ENCODE measurements at places on chromosomes 1 and 21.

GRCh38 chr1:59900640-59901039 lies 25.9 kb downstream of the CYP2J2 start:
- no peak for DNase-seq

DNA sequence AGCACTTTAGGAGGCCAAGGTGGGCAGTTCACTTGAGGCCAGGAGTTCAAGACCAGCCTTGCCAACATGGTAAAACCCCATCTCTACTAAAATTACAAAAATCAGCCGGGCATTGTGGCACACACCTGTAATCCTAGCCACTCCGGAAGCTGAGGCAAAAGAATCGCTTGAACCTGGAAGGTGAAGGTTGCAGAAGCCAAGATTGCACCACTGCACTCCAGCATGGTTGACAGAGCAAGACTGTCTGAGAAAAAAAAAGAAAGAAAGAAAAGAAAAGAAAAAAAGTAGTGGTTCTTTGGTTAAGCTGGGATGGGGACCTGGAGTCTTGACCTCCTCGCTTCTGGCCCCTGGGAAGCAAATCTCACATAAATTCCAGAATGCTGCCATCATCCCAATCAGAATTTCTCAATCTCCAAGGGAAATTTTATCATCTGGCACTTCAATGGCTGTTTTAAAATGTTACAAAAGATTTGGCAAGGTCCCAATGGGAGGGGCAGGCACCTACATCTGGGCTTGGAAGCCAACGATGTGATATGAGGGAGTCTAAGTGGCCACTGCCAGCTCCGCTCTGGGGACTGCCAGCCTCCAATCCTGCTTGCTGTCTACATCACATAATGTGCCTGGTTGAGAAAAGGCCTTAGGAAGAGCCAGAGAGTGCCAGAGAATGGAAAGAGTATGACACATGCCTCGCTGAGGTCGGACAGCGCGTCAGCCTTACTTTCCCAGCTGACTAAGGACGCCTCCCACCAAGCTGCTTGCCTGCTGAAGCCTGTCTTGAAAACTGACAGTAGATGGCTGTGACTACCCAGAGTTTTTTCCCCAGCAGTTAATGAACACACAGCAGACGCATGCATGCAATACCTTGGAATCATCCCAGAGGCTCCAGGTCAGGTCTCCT lies 42.1 kb upstream of the SRP9 start:
- DNase-seq = peak; percentile 72

DNA sequence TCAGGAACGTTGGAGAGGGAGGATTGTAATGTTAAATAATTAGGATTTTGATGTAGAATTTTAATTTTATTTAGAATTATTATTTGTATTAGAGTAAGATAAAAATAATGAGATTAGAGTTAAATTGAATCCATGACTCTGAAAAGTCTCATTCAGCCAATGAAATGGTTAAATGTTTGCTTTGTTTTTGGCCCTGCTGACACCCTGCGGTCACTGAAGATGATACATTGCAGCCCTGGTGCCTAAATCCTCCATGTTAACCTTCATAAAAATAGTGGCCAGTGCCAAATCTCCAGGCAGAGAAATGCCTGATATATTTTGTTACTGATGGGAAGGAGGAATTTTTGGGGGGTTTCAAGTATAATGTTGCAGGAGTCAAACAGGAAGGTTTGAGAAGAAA lies 27.3 kb upstream of the RLF start:
- no peak for DNase-seq

DNA sequence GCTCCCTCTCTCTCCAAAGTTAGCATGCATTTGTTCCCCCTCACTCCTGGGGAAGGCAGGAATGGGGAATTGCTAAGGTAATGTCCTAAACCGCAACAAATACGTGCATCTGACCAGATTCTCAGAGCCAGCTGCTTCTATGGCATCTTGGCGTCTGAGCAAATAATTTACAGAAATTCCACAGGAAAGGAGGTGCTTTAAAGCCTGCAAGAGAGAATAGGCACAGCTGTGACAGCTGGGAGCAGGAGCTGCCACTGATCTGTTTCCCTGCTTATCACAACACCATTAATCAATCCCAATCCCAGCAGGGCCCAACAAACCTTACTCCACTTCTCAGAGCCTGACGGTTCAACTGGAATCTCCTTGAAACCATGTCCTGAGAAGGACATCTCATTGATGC lies 83.5 kb upstream of the ZNF281 start:
- DNase-seq = no peak

- DNase-seq = no peak
Observed at GRCh38 chr1:94942171-94943128, 15.5 kb upstream of the CNN3 start.

DNA sequence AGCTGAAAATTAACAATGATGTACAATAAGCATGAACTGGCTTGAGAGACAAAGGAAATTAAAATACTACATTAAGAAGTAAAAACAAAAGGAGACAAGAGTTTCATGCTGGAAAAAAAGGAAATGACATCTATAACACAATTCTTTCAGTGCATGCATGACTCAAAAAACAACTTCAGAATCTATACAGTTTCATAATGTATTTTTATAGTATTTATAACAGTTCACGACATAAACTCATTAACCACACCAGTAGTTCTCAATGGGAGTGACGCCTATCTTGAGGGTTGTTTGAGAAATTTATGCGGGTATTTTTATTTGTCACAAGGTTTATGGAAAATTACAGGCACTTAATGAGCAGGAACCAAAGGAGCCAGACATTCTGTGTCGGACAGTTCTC lies 168.5 kb downstream of the SMYD3 start:
- no peak for DNase-seq

- DNase-seq = peak; percentile 84
Observed at GRCh38 chr1:23369335-23370013, at the start of gene ZNF436. Gene ZNF436, minus strand, starts transcription at chr1:23369836. Its CDS starts 1,831 bp downstream, at chr1:23368005.

- DNase-seq = no peak
Observed at GRCh38 chr1:175497501-175497900, 245.9 kb downstream of the TNR start.

GRCh38 chr21:35145626-35146233 lies 96.6 kb upstream of the RUNX1 start:
- DNase-seq = no peak

- DNase-seq = peak; percentile 34
Observed at GRCh38 chr21:43352568-43353281, 74.2 kb downstream of the SIK1 start.

DNA sequence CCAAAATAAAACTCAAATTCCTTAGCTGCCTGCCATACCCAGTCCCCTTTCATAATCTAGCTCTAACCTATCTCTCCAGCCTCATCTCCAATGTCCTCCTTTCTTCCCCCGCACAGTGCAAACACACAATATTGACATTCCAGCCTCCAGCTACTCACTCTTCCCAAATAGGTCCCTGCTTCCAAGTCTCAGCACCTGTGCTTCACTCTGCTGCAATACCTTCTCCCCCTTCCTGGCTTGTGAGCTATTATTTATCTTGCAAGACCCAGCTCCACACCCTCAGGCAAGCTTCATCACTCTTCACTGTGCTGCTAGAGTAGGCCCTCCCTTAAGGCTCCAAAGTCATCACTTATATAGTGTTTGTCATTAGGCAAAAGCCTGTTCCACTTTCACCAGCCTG lies 9.7 kb downstream of the PLPP3 start:
- no peak for DNase-seq

GRCh38 chr1:150262388-150263320 lies 5.1 kb downstream of the CA14 start:
- DNase-seq = no peak

DNA sequence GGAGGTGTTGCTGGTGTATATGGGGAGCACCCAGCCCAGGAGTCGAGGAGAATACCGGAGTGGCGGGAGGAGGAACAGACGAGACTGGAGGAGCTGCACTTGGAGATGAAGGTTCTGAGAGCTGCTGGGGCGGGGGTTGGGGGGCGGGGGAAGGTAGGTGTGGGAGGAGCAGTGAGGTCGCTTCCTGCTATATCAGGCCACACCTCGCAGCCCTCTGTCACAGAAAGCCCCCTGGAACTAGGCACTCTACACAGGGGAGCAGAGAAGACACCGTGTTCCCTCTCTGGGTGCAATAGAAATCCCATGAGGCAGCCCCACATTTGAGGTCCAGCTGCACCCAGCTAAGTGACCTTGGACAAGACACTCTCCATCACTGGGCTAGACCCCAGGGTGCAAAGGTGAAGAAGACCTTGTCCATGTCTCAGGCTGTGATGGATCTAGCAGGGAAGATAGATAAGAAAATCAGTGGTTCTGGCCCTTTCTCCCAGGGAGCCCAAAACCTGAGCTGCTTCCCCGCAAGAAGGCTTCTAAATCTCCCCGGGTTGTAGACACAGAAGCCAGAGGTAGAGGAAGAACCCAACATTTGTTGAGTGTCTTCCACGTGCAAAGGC lies 155.8 kb upstream of the EDN2 start:
- no peak for DNase-seq

DNA sequence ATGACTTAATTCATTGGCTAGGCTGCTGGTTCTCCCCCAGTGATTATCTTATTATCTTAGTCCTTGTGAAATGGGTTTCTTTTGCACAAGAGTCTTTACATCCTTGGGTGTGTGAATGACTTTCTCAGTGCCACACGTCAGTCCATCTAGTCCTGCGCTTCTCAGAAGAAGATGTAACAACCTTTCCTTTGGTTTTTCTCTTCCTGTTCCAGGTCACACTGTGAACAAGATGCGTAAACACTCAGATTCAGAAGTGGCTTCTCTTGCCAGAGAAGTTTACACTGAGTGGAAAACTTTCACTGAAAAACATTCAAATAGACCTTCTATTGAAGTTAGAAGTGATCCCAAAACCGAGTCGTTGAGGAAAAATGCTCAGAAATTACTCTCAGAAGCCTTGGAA lies 35.0 kb downstream of the TCEANC2 start:
- no peak for DNase-seq

DNA sequence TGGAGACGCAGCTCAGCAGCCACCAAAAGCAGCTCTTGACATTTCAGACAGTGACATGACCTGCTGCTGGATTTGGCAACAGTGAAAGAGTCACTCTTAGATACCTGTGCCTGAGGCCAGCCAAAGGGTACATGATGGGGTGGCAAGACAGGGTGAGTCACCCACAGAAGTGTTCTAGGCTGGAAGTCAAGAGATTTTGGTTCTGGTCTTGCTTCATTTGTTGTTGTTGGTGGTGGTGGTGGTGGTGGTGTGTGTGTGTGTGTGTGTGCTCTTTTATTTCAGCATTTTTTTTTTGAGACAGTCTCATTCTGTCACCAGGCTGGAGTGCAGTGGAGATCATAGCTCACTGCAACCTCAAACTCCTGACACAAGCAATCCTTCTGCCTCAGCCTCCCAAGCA lies 25.8 kb downstream of the SHISAL2A start:
- no peak for DNase-seq

DNA sequence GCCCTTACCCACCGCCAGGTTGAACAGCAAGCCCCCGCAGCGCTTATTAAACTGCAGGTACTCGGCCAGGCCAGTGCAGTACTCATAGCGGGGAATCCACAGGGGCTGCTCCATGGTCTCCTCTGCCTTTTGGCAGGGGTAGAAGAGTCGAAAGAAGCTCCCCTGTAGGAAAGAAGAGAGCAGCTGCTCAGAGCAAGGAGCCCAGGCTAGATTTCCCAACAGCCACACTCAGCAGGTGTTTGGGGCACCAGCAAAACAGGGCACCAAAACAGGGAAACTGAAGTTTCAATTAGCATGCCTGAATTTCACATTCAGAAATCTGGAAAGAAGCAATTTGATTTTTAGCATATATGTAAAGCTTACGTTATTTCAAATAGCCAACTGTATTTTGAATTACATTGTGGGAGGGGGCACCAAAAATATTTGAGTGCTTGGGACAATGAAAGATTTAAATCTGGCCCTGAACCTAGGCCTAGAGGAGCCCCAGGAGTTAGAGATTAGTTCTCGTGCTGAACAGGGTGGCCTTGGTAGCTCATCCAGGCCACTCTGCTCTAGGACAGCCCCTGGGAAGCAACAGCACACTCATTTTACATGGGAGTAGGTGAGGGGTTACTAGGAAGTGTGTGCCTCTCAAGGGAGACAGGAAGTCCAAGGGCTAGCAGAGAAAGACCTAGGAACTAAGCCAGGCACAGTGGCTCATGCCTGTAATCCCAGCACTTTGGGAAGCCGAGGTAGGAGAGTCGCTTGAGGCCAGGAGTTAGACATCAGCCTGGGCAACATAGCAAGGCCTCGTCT lies 8.2 kb downstream of the PAFAH2 start:
- DNase-seq = no peak

DNA sequence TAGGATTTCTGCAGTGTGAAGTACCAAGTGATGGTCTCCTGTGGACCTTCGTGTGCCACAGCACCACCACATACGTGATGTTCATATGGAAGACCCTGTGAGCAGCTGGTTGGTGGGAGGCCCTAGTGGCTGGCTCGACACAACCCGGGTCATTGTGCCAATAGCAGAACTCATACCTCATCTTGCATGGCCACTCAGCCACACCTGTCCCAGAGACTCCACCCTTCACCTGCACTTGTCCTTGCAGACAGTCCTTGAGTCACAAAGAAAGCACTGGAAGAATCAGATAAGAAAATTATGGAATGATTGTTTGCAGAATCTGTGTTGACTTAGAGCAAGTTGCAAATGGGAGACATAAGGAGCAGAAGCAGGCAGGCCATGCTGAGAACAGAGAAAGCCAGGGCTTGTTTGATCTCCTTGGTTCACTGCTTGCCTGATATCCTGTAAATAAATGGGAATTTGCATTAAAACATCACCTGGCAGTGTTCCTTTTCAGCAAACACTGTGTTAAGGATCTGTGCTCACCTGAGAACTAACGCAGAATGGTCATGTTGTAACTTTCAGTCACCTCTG lies 307.7 kb downstream of the SIPA1L2 start:
- no peak for DNase-seq
